ENCODE measurements at places on chromosomes 2 and 18. TPM values are rescaled to one million over a fixed set of nuclear protein-coding genes. Genes with fewer than 3 reads are reported as not detected.

The CLIP4 gene
- 63.6 TPM for total RNA-seq

The CNTNAP5 gene
- not detected for total RNA-seq

The TLK1 gene
- 33.7 TPM for total RNA-seq

The MPP4 gene
- 0.99 TPM for total RNA-seq

The ZSWIM2 gene
- total RNA-seq: not detected

The CCL20 gene
- total RNA-seq: not detected

The KANSL3 gene
- 51.4 TPM for total RNA-seq

The SOX11 gene
- under 0.01 TPM for total RNA-seq

The RAB6C gene
- not detected for total RNA-seq

The HYCC2 gene
- 8.3 TPM for total RNA-seq

The CYP26B1 gene
- total RNA-seq: under 0.01 TPM

The HOXD12 gene
- total RNA-seq: not detected

The SH2D6 gene
- not detected for total RNA-seq

The CKAP2L gene
- total RNA-seq: 0.50 TPM

The ZDBF2 gene
- 10.4 TPM for total RNA-seq

The MRPL33 gene
- total RNA-seq: 88.9 TPM

The ABI2 gene
- total RNA-seq: 31.1 TPM

The CRYGD gene
- total RNA-seq: not detected

The TBR1 gene
- total RNA-seq: not detected

The DAW1 gene
- 0.17 TPM for total RNA-seq

The NETO1 gene
- total RNA-seq: 0.17 TPM

The PDCD1 gene
- total RNA-seq: not detected

The HES6 gene
- total RNA-seq: 2.9 TPM

The EIF5B gene
- 31.6 TPM for total RNA-seq

The CCDC178 gene
- total RNA-seq: 0.29 TPM

The CLEC4F gene
- not detected for total RNA-seq

The FAM210A gene
- total RNA-seq: 22.0 TPM

The XDH gene
- 1.3 TPM for total RNA-seq

The FBXO36 gene
- total RNA-seq: 2.5 TPM

The THOC1 gene
- 29.6 TPM for total RNA-seq

The ANKRD30B gene
- total RNA-seq: 0.50 TPM

The C1QL2 gene
- total RNA-seq: not detected

The GALR1 gene
- total RNA-seq: not detected

The ANKRD30BL gene
- not detected for total RNA-seq

The LIMS3 gene
- 2.3 TPM for total RNA-seq

The TUBA4B gene
- not detected for total RNA-seq

The B3GNT2 gene
- total RNA-seq: 9.9 TPM

The TMEM163 gene
- not detected for total RNA-seq

The GCKR gene
- 0.17 TPM for total RNA-seq

The PLCL1 gene
- 1.6 TPM for total RNA-seq

The POTEE gene
- not detected for total RNA-seq

The POTEF gene
- not detected for total RNA-seq

The POTEI gene
- not detected for total RNA-seq

The SLC40A1 gene
- 73.1 TPM for total RNA-seq

The CCBE1 gene
- total RNA-seq: 69.4 TPM

Data from smooth muscle cell of trachea (primary cell).